Right kidney (tissue), 9 donors: ENCODE measurements at places on chromosomes 2 and 18.
A peak's percentile ranks its signal among the peaks of the same experiment; 100 is the strongest.

GRCh38 chr2:204545861-204546735 is 823 bp downstream of the PARD3B start:
- no peak for DNase-seq

DNA sequence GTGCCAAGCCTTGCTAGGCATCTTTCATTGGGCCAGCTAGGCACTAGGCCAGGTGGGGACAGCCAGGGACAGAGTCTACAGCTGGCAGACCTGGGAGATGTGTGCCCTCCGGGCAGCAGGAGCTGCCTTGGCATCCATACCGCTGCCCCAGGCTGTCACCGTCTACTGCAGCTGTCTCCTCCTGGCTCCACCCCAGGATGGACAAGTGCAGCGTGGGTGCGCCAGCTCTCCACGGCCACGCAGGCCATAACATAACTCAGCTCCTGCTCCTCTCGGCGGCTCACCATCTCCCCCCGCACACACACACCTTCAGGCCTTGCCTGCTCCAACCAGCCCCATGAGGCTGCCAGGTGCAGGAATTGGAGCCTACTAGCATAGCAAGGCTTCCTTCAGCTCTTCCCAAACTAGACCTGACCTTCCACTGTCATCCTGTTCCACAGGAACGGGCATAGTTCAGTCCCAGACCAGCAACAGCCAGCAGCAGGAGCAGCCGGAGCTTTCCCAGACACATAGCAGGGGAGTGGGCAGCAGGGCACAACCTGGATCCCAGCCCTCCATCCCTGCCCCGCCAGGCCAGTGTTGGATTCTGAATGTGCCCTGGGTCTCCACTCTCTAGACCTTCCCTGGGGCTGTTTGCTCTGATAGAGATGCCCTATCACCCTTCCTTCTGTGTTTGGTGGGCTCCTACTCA is 2.5 kb upstream of the ADRA2B start:
- no peak for DNase-seq

DNA sequence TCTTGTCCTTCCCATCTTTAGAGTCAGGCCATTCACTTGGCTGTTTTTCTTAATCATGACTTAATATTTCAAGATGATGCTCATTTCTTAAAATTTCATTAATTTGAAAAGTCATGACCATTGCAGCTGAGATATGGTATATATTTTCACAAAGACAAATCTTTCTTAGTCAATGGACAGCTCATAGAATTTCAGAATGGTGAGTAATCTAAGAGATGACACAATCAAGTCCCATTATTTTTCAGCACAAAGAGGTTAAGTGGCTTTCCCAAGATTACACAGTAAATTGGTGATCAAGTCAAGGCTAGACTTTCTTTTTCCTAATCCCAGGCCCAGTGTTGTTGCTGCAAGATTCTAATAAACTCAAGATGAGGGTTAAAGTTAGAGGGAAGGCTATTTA is 34.4 kb upstream of the NT5C1B start:
- no peak for DNase-seq

DNA sequence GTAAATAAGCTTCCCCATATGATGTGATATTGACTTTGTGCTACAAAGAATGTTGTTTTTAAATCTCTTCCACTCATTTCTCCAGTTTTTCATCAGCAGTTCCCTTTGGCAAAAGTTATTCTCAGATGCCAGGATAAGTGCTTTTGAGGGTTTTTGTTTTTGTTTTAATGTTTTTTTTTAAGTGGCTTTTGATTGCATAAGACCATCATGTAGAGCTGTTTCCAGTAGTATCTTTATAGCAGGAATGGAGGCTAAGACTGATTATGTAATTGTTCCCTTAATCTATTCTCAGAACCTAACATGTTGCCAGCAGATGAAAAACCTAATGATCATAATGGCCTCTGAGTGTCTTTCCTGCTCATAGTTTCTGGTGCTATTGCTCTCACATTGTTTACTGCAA is 77.9 kb downstream of the CABLES1 start:
- no peak for DNase-seq

DNA sequence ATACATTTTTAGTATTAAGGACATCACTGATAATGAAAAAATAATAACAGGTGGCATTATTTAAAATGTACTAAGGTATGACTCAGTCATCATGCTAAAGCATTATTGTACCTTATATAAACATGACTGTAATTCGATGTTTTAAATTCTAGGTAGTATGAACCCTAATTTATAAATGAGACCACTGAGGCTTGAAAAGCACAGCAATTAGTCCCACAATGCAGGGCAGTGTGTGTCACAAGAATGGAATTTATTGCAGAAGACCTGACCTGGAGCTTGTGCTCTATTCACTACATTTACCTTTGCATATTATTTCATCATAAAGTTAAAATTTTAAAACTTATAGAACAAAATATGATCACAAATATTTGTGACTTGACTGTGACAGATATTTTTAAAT is 358.5 kb upstream of the DSEL start:
- DNase-seq, result no peak

GRCh38 chr18:37661478-37661877 is 95.9 kb upstream of the CELF4 start:
- no peak for DNase-seq

- peak; percentile 63 for DNase-seq
These were observed 296.5 kb downstream of the MTX2 start for GRCh38 chr2:176565641-176566323.

DNA sequence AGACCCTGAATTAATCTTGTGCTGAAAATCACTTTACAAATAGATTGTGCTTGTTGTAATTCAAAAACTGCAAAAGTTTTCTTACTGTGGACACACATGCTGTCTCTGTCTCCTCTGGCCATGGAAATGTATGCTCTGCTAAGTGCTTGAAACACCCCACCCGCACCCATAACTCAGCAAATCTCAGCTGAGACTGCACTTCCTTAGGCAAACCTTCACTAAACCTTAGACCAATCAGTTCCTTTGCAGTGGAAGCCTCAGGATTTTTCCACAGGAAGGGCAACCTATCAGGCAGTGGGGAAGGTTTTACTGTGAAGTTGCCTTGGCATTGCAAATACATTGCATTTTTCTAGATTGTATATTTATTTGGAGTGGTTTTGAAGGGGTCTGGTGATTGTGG is 62.2 kb upstream of the PLA2R1 start:
- DNase-seq, result no peak

- no peak for DNase-seq
These were observed 16.3 kb downstream of the MARCHF7 start for GRCh38 chr2:159728629-159729028.

- DNase-seq, result no peak
These were observed 10.5 kb upstream of the TTC39C start for GRCh38 chr18:24003903-24004640.

GRCh38 chr2:47569658-47570475 is 166.9 kb downstream of the MSH2 start:
- DNase-seq, result peak; percentile 67

DNA sequence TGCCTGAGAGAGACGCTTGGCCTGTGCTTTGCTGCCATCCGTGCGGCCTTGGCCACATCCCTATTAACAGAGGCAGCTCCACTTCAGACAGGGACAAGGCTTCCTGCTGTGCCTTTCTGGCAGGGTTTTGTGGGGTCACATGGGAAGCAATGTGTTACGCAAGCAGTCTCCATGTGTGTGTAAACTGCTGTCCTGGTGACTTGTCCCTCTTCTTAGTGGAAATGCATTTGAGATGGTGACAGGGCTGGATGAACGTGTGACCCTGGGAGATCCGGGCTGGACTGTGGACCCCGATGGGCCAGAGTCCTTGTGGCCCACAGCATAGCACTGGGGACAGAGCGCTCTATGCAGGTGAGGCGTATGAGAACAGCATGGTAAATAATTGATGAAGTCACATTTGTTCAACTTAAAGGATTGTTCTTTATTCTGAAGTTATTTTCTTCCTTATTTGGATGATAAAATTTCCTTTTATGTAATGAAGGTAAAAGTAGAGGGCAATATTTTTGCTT is 23.2 kb downstream of the ASB1 start:
- DNase-seq, result no peak

DNA sequence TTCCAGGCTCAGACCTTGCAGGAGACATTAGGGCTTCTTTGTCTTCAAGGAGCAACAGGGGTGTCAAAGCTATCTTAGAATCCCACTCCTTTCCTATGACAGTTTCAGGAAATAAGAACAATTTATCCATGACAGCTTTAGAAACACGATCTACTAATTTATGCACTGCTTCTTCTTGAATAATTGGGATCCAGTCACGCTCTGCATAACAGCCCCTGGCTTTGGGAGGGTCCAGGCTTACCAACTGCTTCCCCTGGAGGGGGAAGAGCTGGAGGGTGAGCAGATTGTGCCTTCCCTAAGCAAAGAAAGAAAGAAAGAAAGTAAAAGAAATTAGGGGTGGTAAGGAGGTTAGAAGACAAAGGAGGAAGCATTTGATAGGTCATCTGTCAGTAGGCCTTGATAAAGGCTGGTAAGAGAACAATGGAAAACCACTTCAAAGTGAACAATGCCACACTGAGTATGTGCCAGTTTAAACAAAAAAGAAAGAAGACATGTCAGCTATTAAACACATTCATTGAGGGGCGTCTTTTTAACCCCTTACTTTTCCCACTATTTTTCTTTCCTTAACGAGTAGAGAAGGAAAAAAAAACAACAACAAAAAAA is 327.6 kb downstream of the DCC start:
- no peak for DNase-seq

DNA sequence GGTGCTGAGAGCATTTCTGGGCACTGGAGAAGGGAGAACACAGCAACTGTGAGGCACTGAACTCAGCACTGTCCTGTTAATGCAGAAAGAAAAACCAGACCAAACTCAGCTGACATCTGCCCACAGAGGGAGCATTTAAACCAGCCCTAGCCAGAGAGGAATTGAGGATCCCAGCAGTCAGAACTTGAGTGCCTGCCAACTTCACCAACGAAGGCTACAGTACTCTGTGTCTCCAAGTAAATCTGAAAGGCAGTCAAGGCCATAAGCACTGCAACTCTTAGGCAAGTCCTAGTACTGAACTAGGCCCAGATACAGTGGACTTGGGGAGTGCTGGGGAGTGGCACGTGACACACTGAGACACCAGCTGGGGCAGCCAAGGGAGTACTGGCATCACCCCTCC is 176.2 kb upstream of the ZC3H15 start:
- no peak for DNase-seq

- no peak for DNase-seq
These were observed 775 bp downstream of the WDR12 start for GRCh38 chr2:202910698-202911097.

DNA sequence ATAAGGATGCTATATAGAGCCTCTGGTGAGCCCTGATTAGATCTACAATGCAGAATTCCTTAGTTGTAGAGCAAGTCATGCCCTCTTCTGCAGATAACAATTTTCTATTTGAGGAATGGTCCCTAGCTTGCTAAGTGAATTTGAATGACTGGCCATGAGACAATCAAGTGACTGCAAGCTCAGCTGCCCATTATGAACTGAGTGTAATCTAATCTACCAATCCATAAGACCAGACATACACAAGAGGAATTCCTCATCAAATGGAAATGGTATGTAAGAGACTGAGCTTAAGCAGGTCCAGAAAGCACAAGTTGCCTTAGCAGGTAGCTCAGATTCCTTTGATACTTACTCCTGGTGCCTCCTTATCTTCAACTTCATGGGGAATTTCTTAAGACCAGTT is 4.8 kb upstream of the ANKRD44 start:
- no peak for DNase-seq

- no peak for DNase-seq
These were observed 85.5 kb downstream of the NFATC1 start for GRCh38 chr18:79481046-79481790.

GRCh38 chr2:109238580-109238979 is 109.6 kb downstream of the SH3RF3 start:
- DNase-seq, result no peak

- DNase-seq, result no peak
These were observed 457.3 kb upstream of the ID2 start for GRCh38 chr2:8224347-8225190.

DNA sequence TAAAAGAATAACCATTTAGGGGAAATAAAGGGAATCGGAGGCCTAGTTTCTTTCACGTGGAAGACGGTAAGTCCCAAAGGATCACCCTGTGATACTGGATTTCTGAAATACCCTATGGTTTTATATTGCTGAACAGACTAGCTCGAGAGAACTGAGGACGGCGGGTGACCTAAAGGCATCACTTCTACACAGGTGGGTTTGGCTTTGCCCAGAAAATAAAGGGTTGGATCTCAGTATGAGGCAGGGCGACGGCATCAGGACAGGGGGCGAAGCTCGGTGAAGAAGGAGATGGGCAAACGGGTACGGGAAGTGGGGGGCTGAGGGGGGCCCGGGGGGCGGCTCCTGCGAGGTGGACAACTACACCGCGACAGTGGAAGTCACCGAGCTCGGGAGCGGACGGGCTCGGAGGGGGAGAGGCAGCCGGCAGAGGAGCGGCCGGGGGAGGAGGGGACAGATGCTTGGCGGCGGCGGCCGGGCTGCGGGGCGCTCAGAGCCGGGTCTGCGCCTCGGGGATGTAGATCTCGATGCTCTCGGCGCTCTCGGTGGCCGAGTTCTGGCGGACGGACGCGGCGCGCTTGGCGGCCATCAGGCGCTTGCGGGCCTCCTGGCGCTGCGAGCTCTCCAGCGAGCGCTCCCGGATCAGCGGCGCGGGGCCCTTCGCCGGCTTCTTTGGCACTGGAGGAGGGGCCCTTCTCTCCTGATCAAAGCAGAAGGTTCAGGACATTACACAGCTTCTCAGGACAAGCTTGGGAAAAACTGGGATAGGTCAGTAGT is 48.9 kb downstream of the TGIF1 start:
- peak; percentile 72 for DNase-seq

GRCh38 chr18:63090334-63090733 is 229.2 kb downstream of the BCL2 start:
- DNase-seq, result no peak

GRCh38 chr2:111127351-111127750 is 6.6 kb downstream of the BCL2L11 start:
- DNase-seq, result no peak

DNA sequence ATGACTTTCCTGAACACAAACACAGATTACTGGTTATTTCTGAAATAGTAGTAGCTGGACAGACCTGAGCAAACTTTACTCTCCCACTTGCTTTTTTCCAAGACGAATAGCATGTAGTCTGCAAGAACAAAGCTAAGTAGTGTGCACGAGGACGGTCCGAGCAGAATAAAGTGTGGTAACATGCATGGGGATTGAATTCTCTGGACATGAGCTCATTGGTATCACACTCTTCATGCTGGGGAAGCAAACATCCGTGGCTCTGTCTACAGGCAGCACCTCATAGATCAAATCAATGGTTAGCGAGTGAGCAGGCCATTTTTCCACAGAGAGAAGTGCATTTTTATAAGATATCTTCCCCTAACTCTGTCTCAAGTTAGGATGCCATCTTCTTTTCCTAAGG is 164.8 kb upstream of the STK17B start:
- DNase-seq, result no peak

GRCh38 chr2:144671695-144672455 is 152.0 kb upstream of the ZEB2 start:
- no peak for DNase-seq

GRCh38 chr2:151610310-151610709 is 124.0 kb downstream of the NEB start:
- no peak for DNase-seq

GRCh38 chr2:156472686-156473085 is 36.5 kb downstream of the GPD2 start:
- no peak for DNase-seq
